Foreskin keratinocyte (primary cell): ENCODE measurements at places on chromosomes 4 and X. TPM values are rescaled to one million over a fixed set of nuclear protein-coding genes. Genes with fewer than 3 reads are reported as not detected.

DNA sequence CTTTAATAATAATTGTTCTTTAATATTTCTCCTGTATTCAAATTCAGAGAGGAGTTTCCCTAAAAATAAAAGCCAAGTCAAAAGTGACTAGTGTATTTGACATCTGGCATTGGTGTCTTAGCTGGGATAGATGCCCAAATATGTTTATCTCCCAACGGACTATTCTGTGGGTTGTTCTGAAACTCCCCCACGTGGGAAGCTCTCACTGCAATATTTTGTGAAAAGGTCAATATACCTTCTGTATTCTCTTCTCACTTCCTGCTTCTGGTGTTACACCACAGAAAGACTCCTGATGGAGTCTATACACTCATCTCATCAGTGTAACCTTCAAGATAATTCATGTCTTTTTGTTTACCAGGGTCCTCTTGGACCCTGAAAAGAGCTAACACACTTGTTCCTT, 2052.8 kb upstream of the TENM3 start:
- no peak for DNase-seq

DNA sequence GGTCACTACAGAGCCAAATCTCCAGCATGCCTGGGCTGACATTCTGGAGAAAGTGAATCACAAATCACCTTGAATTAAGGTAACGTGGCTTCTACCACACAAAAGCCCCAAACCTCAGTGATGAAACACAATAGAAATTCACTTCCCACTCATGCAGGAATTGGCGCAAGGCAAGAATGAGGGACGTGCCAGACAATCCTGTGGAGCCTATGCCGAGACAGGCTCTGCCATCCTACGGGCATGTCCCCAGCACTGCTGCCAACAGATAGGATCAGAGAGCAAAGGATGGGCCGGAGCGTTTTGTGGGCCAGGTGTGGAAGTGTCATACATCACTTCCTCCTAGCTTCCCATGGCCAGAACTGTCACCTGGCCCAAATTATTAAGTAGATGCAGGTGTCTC, 118.0 kb downstream of the IRF2 start:
- peak; percentile 32 for DNase-seq

GRCh38 chrX:106619797-106620196, 8.0 kb downstream of the RADX start:
- DNase-seq, result no peak

GRCh38 chrX:115233497-115234455, at the start of gene LRCH2:
TSS of gene LRCH2 (minus strand) at chrX:115234096. CDS start at chrX:115234041, 55 bp downstream.
- no peak for DNase-seq

- DNase-seq, result no peak
Measured at GRCh38 chrX:17527922-17528321, 152.9 kb downstream of the NHS start.

GRCh38 chr4:152278172-152278504, 257.8 kb downstream of the FBXW7 start:
- DNase-seq, result no peak

- DNase-seq, result no peak
Measured at GRCh38 chr4:55554453-55555030, 7.8 kb upstream of the CLOCK start.

DNA sequence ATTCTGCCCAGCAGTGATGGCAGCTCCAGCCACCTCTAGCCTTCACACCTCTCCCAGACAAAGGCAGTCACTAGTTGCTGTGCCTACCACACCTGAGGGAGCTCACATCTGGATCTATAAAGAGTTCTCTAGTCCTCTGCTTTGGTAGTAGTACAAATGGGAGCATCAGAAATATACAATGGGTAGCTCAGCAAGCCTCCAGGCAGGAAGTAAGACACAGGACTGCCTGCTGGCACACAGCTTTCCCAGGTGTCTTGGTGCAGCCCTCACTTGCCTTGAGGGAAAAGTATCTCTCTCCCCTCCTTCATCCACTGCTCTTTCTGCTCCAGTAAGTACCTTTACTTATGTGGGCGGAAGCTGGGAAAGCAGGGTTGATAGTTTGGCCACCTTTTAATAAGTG, 212.9 kb upstream of the SLC7A11 start:
- DNase-seq, result no peak

GRCh38 chr4:14816623-14817261, 185.5 kb upstream of the CPEB2 start:
- DNase-seq, result no peak

- no peak for DNase-seq
Measured at GRCh38 chrX:95290455-95290854, 1394.2 kb upstream of the DIAPH2 start.

DNA sequence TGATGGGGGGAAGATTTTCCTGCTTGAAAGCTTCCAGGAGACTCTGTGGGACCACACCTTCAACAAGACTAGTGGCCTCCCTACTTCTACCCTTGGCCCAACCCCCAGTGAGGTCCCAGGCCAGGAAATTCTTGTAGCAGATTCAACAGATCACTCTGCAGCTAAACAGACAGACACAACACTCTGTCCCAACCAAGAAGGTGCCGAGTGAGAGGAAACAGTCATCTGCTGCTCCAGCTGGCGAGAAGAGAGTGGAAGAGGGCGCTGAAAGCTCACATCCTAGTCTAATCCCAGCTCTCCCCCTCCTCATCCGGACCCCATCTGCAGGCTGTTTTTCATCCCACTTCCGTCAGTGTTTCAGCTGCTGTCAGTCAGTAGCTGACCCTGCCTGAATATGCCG, 63.4 kb downstream of the CHRDL1 start:
- DNase-seq, result no peak

DNA sequence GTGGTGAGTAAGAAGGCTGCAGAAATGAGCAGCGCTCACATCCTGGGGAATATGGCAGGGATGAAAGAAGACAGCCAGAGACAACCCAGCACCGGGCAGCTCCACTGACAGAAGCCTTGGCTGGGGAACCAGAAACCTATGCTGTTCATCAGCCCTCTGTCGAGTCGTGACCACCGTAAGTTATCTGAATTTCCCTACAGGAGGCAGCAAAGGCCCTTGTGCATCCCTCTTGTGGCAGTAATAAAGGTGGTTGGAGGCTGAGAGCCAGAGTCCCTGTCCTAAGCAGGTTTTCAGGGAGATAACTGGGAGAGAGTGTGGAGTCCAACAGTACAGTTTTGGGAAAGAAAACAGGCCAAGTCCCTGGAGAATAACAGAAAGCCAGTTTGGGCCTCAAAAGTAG, 194.0 kb upstream of the BOD1L1 start:
- DNase-seq, result no peak

DNA sequence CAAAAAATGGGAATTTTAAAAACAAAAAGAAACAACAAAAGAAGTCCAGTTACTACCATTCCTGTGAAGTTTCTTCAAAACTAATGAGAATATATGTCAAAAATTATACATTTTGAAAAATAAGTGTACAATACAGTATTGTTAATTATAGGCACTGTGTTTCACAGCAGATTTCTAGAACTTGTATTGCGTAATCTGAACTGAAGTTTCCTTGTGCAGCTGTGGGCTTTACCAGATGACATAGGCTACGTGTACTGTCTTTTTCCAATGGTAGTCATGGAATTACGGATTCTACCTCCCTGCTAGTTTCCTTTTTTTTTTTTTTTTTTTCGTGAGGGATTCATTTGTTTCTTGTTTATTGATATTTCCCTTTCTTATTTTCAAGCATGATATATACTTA, 113.8 kb upstream of the GABRA2 start:
- no peak for DNase-seq

- no peak for DNase-seq
Measured at GRCh38 chrX:40331762-40332161, 234.0 kb upstream of the BCOR start.

- no peak for DNase-seq
Measured at GRCh38 chr4:8553991-8554405, 26.2 kb upstream of the GPR78 start.

- DNase-seq, result no peak
Measured at GRCh38 chr4:129623233-129623875, 527.4 kb downstream of the C4orf33 start.

DNA sequence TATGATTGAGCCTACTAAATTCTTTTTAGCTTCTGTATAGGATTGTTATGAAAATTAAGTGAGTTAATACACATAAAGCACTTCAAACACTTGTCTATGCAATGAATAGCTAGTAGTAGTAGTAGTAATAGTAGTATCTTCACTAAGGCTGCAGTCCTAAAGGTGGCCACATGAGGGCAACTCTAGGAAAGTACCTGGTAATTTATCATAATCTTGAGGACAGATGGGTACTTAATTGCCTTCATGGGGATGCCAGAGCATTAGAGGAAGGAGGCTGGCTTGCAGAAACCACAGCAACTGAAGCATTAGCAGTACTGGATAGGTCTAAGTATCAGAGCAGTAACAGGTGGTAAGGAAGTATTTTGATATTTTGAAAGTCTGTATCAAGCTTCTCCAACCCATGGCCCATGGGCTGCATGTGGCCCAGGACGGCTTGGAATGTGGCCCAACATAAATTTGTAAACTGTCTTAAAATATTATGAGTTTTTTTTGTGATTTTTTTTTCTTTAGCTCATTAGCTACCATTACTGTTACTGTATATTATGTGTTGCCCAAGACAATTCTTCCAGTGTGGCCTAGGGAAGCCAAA, 17.3 kb downstream of the NIPAL1 start:
- DNase-seq, result peak; percentile 34

DNA sequence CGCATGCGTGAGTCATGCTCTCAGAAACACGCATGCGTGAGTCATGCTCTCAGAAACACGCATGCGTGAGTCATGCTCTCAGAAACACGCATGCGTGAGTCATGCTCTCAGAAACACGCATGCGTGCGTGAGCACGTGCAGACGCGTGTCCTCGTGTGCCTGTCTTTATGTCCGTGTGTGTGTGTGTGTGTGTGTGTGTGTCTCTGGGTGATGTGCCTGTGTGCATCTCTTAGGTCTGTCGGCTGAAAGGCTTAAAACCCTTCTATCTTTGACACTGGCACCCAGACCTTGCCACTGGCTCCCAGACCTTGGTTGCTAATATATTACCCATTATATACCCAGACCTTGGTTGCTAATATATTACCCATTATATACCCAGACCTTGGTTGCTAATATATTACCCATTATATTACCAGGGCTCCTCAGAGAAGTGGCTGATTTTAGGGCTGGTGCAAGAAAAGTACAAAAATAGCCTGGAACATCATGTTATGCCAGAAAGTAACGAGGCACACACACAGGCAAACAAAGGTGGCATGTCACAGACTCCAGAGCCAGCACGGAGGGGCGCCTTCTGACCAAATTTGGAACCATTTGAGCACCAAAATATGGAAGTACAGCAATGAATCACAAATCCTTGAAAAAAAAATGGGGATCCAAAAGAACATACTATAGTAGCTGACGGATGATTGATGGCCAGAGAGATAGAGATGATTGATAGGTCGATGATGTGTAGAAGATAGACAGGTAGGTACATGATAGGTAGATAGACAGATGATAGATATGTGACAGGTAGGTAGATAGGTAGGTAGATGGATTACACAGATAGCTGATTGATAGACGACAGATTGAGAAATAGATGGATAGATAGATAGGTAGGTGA, 19.2 kb upstream of the ADRA2C start:
- DNase-seq, result no peak

GPR78 gene
- total RNA-seq, result not detected in 2 replicates

CORIN gene
- 0.04 TPM in 1 of 2 replicates, not detected in the other for total RNA-seq

ART3 gene
- 0.41 TPM in 1 of 2 replicates, not detected in the other for total RNA-seq

ITIH6 gene
- total RNA-seq, result not detected in 2 replicates

RADX gene
- total RNA-seq, result 2.9 and 3.7 TPM in 2 replicates

FTHL17 gene
- not detected in 2 replicates for total RNA-seq

TRPC5OS gene
- total RNA-seq, result not detected in 2 replicates

ZNF81 gene
- 3.9 and 5.3 TPM in 2 replicates for total RNA-seq

PIM2 gene
- 9.5 and 10.3 TPM in 2 replicates for total RNA-seq

WWC2 gene
- total RNA-seq, result 23.2 and 24.7 TPM in 2 replicates

DCAF4L1 gene
- total RNA-seq, result 0.10 and 0.11 TPM in 2 replicates

APBB2 gene
- 52.4 and 52.6 TPM in 2 replicates for total RNA-seq

MAGEB17 gene
- total RNA-seq, result not detected in 2 replicates
